ENCODE measurements at places on chromosomes 1 and 21.
A peak's percentile ranks its signal among the peaks of the same experiment; 100 is the strongest.

DNA sequence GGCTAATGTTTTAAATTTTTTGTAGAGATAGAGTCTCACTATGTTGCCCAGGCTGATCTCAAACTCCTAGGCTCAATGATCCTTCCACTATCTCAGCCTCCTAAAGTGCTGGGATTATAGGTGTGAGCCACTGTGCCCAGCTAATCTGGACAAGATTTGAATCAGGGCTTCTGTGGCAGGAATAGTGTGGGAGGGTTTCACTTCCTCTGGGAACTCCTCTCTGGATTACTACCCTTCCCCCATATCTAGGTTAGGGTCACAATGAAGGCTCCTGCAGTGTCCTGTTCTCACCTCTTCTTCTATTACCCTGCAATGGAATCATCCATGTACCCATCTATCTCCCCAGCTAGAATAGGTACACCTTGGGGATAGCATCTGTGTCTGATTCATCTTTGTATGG is 133.6 kb upstream of the RAB4A start:
- DNase-seq: no peak

DNA sequence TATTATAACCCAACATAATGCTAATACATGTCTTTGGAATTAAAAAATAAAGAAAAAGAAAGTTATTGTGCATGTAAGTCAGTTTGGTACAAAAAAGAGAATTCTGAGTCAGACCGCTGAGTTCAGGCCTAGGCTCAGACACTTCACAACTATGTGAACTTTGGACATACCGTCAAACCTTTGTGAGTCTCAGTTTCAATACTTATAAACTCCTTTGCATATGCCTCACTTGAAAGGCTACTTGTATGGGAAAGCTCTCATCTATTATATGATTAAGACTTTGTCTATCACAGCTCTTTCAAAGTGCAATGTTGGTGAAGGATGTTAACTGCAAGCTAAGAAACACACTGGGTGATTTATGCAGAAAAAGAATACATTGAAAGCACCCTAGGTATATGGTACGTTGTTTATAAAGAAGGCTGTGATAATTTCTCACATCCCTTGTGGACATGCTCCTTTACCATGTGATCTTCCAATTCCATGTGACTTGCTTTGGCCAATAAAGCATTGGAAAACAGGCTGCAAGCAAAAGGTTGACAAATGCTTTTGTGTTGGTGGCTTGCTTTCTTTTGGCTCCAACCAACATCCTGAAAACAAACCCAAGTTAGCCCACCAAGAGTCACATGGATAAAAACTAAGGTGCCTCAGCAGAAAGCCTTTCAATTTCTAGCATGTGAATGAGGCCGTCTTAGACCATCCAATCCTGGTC is 49.6 kb downstream of the INTS7 start:
- no peak for DNase-seq

GRCh38 chr1:227864882-227865281 is 49.4 kb downstream of the PRSS38 start:
- DNase-seq: no peak

DNA sequence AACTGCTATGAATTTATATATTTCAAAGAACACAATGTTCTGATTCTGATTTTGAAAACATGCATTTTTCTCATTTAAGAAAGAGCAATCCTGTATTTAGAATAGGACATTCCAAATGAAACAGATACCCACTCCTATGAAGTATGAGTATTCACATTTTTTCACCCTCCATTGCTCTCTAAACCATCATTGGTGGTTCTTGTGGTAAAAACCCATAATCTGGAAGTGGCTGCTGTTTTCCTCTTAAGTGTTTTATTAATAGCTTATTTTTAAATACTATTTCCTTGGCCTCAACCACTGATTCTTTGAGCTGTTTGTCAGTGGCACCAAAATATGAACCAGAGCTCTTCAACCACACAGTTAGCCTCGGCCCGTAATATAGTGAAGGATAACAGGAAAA is 60.0 kb upstream of the ADAM30 start:
- DNase-seq: no peak

DNA sequence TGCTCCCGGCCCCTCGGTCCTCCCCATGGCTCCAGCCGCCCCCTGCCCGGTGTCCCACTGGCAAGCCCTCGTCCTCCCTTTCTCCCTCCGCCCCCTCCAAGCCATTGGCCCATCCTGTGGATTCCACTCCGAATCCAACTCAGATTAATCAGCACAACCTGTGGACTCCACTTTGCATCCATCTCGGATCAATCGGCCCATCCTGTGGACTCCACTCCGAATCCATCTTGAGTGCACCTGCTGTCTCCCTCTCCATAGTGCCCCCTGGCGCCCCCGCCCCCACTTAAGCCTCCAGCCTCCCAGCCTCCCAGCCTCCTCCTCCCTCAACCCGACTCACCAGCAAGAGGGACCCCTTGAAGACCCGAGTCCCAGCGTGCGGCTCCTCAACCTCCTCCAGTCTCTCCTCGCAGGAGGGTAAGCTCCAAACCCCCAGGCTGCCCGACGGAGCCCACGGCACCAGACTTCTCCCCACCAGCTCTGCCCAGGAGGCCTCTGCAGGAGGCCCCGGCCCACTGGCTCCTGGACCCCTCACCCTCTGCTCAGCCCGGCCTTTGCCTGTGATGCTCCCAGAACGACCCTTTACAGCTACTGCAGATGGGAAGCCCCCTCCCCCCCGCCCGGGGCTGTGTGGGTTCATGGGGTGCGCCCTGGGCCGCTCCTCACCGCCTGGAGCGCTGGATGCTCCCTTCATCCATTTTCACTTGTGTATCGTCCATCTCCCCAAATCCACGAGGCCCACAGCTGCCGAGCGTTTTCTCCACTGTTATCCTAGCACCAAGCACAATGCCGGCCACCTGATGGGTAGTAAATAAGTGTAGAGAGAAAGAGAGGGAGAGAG is 40.6 kb upstream of the TSPEAR start:
- DNase-seq: no peak

DNA sequence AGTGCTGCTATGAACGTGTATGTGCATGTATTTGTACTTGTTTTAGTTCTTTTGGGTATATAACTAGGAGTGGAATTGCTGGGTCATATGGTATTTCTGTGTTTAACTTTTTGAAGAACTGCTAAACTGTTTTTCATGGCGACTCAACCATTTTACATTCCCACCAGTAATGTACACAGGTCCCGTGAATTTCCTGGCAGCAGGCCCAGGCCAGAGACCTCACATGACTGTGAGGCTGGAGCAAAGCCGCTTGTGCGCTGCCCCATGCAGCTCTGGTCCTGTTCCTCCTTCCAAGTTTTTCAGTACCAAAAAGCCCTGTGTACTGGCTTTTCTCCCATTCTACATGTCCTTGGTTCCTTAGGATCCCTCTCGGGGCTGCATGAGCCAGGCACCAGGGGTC is 29.6 kb downstream of the ACOT11 start:
- peak; percentile 41 for DNase-seq

DNA sequence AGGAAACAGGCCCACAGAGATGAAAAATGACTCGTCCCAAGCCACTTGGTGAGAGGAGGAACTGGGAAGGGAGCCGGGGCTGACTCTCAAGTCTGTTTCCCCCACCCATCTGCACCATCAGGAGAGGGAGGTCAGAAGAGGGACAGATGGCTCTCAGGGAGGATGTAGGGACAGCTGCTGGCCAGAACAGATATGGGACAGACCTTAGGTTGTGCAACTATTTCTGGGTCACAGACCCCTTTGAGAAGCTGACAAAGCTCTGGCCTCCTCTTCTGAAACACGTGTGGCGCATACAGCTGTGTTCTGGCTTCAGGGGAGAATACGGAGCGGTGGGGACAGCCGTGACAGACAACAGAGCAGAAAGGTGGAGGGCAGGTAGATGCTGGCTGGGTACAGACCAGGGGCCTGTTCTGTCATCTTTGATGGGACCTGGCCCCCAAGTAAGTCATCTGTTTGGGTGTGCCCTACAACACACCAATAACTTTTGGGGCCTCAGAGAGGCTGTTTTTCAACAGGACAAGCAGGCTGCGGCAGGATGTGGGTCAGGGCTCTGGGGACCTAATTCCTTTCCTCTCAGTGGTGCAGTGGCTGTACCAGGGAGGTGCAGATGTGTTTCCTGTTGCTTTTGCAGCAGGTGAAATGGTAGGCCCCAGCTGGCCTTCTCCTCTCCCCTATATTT is 7.3 kb downstream of the SH3BGRL3 start:
- DNase-seq: no peak

- DNase-seq: no peak
Observed at GRCh38 chr1:107473065-107473464, 332.2 kb downstream of the NTNG1 start.

- DNase-seq: no peak
Observed at GRCh38 chr1:150981805-150982712, at the start of gene ANXA9. Gene ANXA9 (plus strand): TSS chr1:150982292. CDS start chr1:150983106, 814 bp downstream.

GRCh38 chr1:145988773-145989172 is 7.6 kb downstream of the TXNIP start:
- no peak for DNase-seq

- DNase-seq: peak; percentile 61
Observed at GRCh38 chr1:23791516-23792047, 637 bp downstream of the LYPLA2 start.

- DNase-seq: no peak
Observed at GRCh38 chr1:108000620-108001111, 35.7 kb upstream of the VAV3 start.

GRCh38 chr1:24503059-24503751 is 569 bp downstream of the RCAN3 start:
- no peak for DNase-seq

GRCh38 chr21:35401476-35401875 is 352.4 kb upstream of the RUNX1 start:
- no peak for DNase-seq

DNA sequence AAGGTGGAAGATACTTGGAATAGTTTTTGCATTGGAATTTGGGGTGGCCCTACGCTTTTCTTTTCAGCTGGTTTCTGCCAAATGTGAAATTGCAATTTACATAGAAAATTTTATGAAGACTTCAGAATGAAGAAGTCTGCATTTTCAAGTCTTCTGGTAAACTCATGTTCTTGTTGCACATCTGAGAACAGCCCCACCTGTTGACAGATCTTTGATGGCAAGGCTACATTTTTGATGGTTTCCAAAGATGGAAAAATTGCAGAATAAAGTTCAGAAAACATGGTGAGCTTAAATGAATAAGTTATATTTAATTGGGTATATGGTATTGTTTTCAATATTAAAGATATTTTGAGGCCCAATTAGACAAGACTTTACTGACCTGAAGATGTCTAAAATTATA is 25.4 kb downstream of the OLFM3 start:
- DNase-seq: no peak

- DNase-seq: no peak
Observed at GRCh38 chr21:45405819-45406762, 1.1 kb downstream of the COL18A1 start.

DNA sequence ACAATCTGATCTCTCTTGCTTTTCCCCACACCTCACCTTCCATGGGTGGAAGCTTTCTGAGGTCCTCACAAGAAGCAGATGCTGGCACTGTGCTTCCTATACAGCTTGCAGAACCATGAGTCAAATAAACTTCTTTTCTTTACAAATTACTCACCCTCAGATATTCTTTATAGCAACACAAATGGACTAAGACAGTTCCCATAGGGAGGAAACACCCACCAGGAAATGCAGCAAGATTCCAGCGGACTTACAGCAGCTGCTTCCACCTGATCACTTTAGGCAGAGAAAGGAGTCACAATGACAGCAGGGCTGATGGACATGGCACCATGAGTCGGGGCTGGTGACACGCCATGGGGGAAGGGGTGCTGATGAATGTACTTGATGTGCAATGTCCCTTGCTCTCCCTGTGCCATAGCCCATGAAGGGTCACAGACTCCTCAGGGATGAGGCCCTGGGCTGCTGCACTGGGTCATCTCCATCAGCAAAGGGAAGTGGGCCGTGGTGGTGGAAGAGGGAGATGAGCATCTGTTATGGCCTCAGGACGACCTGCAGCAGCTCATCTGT is 53.9 kb downstream of the PRSS38 start:
- DNase-seq: no peak

DNA sequence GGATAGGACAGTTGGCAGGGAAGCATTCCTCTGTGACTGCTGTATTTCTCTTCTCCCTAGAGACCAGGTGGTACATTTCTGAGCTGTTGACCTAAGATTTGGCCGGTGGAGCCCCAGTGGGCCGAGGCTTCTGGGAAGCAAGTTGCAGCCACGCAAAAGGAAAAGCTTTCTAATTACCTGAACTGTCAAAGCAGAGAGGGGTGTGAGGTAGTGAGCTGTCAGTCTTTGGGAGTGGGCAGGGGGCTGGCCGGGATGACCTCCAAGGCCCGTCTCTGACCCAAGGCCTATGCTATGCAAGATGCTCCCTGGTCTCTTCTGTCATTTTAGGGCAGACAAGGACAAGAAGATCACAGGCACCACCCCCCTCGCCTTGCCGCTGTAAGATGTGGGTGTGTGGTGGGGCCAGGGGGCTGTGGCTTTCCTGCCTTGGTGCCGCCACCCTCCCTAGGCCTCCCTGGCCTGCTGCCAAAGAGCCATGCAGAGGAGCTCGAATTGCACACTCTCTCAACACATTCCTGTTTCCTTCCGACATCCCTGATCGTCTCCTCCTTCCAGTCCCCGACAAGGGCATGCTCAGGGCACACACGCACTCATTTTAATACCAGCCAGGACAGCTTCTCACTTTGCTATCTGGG is 7.7 kb downstream of the PADI1 start:
- no peak for DNase-seq

- DNase-seq: no peak
Observed at GRCh38 chr1:97996880-97997279, 76.0 kb upstream of the DPYD start.

DNA sequence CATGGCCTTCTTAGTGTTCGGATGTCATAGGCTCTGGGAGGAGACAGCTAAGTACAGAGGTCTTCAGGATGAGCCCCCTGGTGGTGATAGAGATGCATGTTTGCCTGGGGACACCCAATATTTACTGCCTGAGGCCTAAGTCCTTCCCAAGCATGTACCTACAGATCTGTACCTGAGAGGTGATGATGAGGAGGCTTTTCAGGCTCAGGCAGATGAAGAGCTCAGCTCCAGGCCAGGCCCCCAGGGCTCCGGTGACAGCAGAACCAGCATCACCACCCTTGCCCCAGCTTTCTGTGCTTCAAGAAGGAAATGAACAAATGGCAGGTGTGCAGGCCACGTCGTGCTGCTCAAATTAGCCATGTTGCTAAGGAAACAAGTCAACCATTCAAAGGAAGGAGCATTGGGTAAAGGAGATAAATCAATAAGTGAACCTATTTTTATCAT is 21.1 kb downstream of the CACNA1E start:
- peak; percentile 49 for DNase-seq

DNA sequence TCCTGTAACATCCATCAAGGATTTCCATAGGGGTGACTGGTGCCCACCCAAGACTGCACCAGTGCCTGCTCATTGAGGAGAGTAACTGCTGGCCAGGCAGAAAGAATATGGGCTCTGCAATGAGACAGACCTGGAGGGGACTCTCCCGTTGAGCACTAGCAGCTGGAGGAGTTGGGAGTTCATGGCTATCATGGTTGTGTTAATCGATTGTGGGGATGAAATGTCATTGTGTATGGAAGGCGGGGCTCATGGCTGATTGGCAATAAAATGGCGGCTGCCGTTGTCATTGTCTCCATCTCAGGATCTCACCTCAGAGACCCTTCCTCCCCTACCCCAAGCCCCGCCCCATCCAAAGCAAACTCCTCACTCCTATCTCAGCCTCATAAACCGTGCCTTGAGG is 3.9 kb downstream of the TMEM125 start:
- DNase-seq: no peak

GRCh38 chr1:221510793-221511503 is 230.9 kb downstream of the DUSP10 start:
- no peak for DNase-seq

GRCh38 chr1:54768093-54768492 is 3.8 kb upstream of the PARS2 start:
- DNase-seq: peak; percentile 49
